ENCODE measurements at places on chromosomes 11 and 22.

DNA sequence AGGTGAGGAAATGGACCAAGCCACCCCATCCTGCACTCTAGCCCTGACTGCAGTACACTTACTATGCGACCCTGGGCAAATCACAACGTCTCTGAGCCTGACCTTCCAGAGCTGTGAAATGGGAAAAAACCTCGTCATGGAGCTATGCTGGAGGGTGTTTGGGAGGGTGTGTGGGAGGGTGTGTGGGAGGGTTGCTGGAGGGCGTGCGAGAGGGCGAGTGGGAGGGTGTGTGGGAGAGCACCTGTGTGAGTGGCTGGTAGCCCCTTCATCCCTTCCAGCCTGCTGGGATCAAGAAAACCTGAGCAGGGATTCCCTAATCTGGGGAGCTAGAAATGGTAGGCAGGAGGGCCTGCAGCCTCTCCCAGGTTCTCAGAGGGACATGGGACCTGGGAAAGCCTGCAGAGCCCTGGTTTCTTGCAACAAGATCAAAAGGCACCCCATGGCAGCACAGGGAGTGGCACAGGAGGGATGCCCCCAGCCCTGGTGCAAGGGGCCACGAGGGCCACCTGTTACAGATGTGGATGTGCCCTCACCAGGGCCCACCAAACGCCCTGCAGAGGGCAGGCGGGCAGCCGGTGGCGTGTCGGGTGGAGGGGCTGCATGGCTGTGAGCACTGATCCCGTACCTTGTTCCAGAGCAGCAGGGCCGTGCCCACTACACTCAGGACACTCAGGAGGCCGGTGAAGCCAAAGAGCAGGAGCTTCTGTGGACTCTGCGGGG, 23.2 kb downstream of the NFAM1 start:
- no peak for DNase-seq

- DNase-seq = no peak
These were observed 35.3 kb downstream of the IGHMBP2 start for GRCh38 chr11:68938816-68939582.

DNA sequence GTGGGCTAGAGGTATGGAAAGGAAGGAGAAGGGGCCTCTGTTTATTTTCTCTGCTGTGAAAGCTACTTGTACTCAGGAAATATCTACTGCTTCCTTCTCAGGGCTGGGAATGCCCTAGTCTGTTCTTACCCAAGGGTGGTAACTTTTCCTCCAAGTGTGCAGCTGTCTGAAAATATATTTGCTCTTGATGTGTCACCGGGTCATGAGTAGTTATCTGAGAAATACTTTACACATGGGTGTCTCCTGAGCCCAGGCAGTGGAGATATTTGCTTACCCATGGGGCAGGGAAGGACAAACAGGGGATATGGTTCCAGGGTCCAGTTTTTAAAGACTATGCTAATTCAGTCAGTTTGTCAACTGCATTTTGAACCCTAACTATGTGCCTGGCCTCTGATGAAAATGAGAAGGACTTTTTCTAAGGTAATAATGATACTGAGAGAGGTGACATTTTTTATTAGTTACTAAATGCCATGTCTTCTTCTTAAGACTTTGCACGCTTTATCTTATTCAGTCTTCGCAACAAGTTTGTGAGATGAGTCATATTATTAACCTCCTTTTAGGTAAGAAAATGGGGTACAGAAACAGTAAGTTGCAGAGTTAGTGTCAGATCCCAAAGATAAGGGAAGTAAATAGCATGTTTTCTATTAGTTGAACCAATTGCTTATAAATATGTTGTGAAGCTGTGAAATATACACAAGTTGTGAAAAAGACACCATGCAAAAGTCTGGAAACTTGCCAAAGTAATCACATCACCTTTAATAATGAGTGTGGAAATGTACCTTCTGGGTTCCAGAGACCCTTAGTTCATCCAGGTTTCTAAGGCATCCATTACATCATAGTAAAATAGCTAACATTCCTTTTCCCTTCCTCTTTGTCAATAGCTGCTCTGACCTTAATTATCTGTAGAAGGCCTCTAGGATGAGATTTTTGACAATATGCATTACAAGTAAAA, 22.9 kb downstream of the SYTL2 start:
- no peak for DNase-seq

DNA sequence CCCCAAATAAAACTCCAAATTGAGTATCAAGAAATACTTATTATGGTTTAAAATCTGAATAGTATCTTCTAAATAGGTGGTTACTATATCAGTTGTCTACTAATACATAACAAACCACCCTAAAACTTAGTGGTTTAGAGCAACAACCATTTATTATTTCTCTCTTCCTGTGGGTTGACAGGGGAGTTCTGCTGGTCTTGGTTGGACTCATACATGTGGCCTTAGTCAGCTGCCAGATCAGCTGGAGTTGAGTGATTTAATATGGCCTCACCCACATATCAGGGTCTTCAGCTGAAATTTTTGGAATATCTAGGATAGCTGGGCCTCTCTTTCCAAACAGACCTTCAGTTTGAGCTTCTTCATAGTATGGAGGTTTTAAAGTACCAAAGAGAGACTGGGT, 34.5 kb downstream of the C11orf65 start:
- no peak for DNase-seq

GRCh38 chr22:42437488-42438292, 5.5 kb upstream of the NFAM1 start:
- peak; percentile 82 for DNase-seq

- no peak for DNase-seq
These were observed 48.0 kb upstream of the CEP126 start for GRCh38 chr11:101866619-101867491.

GRCh38 chr11:12165237-12165875, 55.0 kb downstream of the MICAL2 start:
- DNase-seq = no peak

- DNase-seq = no peak
These were observed 2.3 kb downstream of the GAB2 start for GRCh38 chr11:78415338-78415737.

DNA sequence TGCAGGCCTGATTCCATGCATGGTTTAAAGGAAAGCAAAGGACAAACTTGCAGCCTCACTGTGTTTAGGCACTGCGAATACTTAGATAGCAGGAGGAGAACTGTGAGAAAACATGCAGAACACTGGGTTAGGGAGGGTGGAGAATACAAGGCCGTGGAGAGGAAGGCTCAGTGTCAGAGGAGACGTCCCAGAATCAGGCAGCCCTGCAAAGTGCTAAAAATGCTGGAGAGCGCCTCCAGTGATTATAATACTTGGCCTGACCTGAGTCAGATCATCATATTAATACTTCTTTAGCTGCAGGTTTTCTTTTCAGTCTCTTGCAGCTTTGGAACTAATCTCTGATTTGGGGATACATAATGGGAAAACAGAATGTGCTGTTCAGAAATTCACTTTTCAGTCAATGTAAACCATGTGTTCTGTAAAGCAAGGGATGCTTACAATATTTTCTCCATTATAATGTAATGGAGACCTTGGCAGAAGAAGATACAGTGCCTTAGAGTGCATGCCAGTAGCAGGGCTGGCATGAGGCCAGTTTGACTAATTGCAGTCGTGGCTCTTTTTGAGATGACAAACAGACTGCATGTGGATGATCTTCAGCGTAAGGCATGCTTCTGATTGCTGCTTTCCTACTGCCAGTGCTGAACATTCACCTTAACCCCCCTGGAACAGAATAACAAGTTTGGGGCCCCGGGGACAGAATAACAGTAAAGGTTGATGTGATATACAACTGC, 16.8 kb downstream of the EXT2 start:
- no peak for DNase-seq

DNA sequence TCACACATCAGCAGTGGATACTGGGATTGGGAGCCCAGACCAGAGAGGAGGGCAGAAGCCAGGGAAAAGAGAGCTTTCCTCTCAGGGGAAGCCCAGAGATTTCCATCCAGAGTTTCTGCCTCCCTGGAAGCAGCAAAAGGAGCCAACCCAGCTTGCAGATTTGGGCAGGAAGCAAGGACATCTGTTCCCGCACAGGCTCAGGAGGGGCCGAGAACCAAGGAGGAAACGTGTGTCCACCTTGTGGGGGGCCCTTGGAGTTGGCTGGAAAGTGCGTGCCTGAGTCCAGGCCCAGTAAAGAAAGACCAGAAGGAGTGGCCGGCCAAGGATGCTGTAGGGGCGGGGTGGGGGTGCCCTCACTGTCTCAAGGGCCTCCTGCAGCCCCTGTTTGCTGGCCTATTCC, 6.0 kb upstream of the NPTXR start:
- no peak for DNase-seq

DNA sequence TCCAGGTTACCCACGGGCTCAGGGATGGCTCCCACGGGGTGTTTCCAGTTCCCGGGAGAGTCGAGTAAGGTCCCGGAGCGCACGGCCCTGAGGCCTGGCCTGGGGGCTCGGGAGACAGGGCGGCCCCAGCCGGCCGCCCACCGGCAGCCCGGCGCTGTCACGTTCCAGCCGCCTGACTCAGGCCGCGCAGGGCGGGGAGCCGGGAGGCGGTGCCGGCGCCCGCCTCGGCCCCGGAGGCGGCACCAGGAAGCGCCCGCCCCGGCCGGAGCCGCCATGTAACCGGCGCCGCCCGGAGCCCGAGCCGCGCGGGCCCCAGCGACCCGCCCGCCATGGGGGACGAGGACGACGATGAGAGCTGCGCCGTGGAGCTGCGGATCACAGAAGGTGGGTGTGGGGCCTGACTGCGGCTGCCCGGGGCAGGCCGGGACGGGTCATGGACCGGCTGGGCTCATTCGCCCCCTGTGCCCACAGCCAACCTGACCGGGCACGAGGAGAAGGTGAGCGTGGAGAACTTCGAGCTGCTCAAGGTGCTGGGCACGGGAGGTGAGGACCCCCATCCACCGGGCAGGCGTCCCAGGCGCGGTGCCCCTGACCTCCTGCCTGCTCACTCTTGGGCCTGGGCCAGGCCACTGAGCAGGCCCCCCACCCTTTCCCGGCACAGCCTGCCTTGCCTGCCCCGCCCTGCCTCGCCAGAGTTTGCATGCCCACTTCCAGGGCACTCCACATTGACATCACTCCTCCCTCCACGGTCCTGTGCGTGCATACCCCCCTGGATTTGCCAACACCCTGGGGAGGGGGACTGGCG, at the start of gene RPS6KA4:
Gene RPS6KA4 (plus strand): TSS at position 256 of the 805 bp plus-strand sequence. CDS start 74 bp downstream, at position 330.
- DNase-seq = peak; percentile 41
